Esophagus squamous epithelium (tissue), 5 donors: ENCODE measurements at places on chromosomes 11 and 22.

DNA sequence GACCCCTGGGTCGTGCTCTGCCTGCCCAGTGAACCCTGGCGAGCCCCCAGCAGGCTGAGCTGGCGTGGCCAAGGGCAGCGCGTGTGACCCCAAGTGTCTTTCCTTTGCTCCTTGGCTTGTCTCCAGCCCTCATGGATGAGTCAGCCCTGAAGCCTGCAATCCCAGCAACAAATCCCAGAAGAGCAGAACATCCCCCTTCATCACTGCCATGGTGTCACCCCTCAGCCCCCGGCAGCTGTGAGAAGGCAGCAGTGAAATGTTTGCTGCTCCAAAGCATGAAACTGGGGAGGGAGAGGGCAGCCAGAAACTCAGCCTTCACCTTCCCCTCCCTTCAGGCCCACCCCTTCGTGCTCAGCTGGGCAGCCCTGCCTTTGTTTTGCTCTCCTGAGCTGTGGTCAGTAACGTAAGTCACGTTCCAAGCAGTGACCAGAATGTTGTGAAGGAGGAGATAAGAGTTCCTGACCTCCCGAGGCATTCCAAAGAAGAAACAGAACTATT, 29.8 kb downstream of the ADAMTS15 start:
- no peak for DNase-seq

- DNase-seq, result no peak
Measured at GRCh38 chr11:33214187-33214586, 43.0 kb upstream of the HIPK3 start.

DNA sequence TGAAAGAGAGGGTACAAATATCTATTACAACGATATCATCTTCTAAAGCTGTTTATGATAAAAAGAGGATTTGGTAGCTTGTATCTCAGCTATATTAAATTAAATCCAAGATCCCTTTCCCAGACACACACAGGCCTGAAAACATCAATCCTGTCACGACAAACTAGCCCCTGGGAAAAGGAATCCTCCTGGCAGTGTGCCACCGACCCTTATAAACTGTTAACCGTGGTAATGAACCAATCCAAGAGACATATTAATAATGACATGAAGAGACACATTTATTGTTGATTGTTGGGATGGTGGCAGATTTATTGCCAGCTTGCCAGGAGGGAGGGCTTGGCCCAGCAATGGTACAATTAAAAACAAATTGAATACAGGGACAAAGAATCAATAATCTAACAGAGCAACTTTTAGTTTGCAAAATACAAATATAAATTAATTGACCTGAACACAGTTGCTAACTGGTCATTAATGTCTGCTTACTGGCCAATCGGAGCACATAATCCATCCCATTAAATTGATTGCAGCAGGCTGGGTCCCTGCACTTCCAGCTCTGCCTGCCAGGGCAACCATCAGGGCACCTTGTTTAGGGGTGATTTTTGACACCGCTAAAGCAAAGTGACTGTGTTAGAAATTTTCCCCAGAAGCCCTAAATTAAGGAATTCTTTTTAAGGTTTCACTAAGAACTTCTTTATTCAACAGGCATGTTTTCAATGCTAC, 887.6 kb downstream of the OPCML start:
- DNase-seq, result no peak

GRCh38 chr22:46653596-46653995, 33.4 kb downstream of the GRAMD4 start:
- DNase-seq, result no peak

DNA sequence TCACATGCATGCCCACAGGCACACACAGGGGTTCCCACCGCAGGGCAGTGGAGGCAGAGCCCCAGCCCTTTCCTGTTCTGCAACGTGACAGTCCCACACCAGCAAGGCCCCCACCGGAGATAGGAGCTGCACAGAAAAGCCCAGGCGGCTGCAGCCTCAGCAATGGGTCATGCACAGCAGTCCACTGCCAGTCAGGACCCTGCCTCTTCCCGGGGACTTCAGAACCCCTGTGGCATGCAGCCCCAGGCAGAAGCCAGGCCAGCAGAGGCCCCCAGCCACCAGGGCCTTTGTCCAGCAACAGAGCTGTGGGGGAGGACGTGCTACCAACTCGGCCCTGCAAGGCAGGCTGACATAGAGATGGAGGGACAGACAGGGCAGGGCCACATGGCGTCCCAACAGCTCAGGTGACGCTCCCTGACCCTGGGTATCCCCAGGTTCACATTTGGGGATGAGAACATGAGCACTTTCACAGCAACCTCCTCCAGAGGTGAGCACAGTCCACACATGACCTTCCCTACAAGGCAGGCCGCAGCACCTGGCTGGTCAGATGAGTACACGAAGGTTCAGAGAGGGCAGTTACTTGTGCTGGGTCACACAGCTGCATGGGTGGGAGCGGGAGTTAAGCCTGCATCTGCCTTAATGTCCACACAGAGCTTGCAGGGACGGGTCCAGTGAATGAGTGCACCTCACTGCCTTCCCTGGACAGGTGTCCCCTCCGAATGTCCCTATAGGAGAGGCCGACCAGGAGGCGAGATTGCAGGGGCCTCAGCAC, 87.3 kb downstream of the CELSR1 start:
- no peak for DNase-seq

GRCh38 chr11:90639461-90639993, 416.7 kb upstream of the CHORDC1 start:
- DNase-seq, result no peak

GRCh38 chr11:8020244-8020597, 33.1 kb downstream of the EIF3F start:
- no peak for DNase-seq

DNA sequence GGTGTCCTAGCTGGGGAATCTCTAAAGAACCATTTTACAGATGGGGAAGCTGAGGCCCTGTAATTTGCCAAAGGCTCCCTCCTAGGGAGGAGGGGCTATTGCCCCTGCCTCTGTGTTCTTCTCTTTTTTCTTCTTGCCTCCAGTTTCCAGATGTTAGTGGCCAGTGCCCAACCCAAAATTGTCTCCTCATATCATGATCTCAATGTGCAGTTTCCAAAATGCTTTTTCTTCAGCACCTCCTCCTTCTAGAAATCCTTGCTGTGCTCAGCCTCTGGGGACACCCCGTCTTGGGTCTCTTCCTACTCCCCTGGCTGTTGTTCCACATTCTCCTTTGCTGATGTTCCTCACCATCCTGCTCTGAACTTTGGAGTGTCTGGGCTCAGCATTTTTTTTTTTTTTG, 9.5 kb upstream of the CHRM1 start:
- DNase-seq, result no peak

- no peak for DNase-seq
Measured at GRCh38 chr11:22133776-22134175, 59.1 kb upstream of the ANO5 start.

- no peak for DNase-seq
Measured at GRCh38 chr11:35516403-35516802, 9.0 kb downstream of the PAMR1 start.

GRCh38 chr11:78254268-78254667, 65.5 kb downstream of the USP35 start:
- DNase-seq, result no peak

- DNase-seq, result no peak
Measured at GRCh38 chr22:17897858-17898257, 123.6 kb upstream of the BID start.

- DNase-seq, result no peak
Measured at GRCh38 chr22:41838842-41839618, 6.1 kb downstream of the SREBF2 start.

DNA sequence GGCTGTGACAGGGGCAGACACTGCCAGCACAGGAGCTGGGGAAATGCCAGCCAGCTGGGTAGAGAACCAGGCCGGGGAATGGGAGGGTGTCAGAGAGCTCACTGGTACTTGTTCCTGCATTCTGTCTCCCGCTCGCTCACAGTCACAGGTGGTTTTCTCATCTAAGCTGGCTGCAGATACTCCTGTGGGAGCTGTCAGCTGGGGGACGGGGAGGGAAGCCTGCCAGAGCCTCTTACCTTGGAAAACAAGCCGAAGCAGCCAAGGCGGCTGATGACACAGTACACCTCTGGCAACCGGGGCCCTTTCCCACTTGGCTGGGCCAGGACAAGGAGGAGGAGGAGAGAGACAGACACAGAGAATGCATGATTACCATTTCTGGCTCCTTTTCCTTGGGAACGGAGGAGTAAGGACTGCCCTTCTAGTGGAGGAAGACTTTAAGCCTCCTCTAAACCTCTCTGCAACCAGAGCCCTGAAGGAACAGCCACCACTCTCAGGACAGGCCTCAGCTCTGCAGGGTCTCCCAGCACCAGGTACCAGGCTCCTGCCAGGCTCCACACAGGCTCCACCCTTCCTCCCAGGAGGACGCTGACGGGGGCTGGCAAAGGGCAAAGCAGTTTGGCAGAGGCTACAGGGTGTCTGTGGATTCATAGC, 25.1 kb downstream of the RPL27A start:
- no peak for DNase-seq

GRCh38 chr11:27282806-27283205, 80.2 kb downstream of the CCDC34 start:
- DNase-seq, result no peak

DNA sequence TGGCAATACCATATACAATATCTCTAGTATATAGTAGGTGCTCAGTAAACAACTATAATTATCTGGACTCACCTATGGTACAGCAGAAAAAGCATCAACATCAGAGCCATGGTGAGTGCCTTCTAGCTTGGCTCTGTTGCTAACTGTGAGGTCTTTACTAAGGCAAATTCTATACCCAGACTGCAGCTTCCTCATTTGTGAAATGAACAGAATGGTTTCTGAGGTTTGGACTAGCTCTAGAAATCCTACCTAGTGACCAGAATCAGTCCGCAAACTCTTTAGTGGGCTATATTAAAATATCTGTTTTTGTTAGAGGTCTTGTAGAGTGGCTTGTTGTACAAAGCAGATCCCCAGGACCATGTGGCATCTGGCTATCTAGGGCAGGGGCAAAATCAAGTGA, 3.7 kb downstream of the MS4A1 start:
- DNase-seq, result no peak

DNA sequence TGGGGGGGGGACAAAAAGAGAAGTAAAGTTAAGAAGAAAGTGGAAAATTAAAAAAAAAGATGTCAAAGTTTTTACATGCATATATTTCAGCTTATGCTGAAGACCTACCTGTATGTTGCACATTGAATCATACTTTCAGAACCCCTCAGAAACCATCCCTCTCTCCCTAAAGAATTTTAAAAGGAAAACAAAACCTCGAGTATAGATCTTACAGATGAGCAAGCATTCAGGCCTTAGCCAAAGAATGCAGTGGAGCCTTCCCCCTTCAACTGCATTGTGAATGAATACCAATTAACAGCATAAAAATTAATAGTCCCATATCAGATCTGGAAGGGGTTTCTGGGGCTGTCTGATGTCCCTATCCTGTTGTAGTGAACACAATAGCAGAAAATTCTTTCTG, 16.3 kb downstream of the KDELR3 start:
- DNase-seq, result no peak

- DNase-seq, result no peak
Measured at GRCh38 chr11:97351939-97352338, 962.1 kb downstream of the JRKL start.

DNA sequence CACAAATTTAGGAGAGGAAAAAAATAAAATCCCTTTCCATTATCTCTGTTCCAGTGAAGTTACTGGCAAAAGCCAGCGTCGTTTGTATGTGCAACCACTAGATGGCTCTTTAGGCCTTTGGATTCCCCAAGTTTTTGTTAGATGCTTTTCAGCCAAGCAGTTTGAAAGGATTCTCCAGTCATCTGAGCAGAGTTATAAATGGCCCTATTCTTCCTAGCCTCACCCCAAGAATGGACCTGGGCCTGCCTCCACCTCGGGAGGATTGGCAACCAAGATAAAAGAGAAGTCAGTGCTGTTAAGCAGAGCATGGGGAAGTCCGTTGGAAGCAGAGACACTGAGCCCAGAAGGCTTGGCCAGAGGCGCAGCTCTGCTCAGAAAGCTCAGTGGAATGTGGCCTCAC, 15.4 kb downstream of the FAM181B start:
- no peak for DNase-seq

- no peak for DNase-seq
Measured at GRCh38 chr11:110737593-110737992, 25.4 kb upstream of the ARHGAP20 start.

DNA sequence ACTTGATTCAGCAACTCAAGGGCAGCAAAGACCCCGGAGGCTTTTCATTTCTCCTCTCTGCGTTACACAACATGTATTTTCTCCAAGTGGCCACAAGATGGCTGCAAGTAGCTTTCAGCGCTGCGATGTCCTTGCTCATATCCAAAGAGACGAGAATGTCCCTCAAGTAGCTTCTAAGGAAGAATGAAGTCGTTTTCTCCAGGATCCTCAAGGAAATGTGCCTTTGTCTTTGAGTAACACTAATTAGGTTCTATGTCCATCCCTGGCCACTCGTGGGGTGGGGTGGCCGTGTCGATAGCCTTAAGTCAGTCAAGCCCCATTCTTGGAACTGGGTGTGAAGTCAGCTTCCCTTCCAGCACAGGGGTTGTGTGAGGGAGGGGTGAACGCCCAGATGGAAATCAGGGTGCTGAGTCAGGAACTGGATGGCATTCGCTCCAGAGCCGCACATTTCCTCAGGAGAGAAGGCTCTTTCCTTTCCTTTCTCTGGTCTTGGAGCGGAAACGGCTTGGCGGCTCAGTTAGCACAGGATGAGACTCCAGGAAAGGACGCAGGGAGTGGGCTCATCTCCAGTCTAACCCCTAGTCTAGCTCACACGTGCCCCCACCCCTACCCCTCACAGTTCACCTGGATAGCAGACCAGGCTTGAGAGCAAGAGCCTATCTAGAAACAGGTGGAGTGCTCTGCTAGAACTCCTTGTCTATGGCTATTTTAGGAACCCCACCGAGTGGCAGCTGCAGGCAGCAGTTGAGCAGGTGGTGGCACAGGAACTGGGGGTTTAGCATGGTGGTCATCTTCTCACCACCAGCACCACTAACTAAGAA, 44.3 kb downstream of the NNMT start:
- no peak for DNase-seq

DNA sequence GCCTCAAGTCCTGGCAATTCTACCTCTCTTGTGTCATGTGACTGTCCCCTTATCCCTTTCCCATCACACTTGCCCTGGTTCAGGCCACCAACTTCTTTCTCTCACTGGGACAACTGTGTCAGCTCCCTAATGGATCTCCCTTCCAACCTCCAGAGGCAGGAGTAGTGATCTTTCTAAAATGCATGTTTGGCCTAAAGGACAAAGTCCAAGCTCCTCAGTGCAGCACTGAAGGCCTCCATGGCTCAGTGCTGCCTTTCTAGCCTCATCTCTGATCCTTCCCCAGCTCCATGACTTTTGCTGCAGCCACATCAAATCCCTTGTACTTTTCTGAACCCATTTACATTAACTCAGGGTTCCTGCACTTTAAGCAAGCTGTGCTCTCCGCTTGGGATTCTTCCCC, 80.8 kb downstream of the CSNK2A3 start:
- DNase-seq, result no peak

GRCh38 chr11:125871391-125872137, 15.9 kb upstream of the HYLS1 start:
- DNase-seq, result no peak

DNA sequence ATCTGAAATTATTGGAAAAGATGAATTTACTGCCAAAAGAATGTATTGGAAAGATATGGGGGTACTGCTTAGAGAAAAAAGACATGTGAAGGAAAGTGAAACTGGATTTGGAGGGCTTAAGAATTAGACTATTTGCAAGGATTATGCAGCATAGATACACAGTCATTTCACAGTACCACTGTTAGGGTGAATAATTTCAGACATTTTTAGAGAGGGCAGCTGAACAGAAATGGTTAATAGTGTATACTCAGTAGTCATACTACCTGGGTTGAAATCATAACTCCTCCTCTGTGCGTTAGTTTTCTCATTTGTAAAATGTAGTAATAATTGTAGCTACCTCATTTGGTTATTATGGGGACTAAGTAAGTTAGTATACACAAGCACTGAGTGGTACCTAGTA, 33.0 kb downstream of the GAS2 start:
- DNase-seq, result no peak
